ENCODE measurements at places on chromosomes 7 and 10. TPM values are rescaled to one million over a fixed set of nuclear protein-coding genes. Genes with fewer than 3 reads are reported as not detected.

MACC1 gene
- 0.80 TPM for total RNA-seq

SCIN gene
- 0.08 TPM for total RNA-seq

OR9A2 gene
- not detected for total RNA-seq

MXI1 gene
- total RNA-seq, result 14.8 TPM

SPDYE8 gene
- total RNA-seq, result not detected

CFAP69 gene
- total RNA-seq, result 0.48 TPM

DOCK4 gene
- 0.99 TPM for total RNA-seq

SLC26A3 gene
- total RNA-seq, result not detected

PNLIPRP1 gene
- not detected for total RNA-seq

SPDYE3 gene
- not detected for total RNA-seq

TMEM273 gene
- 78.7 TPM for total RNA-seq

HOXA4 gene
- total RNA-seq, result 0.19 TPM

TRIM50 gene
- total RNA-seq, result not detected

PLAC9 gene
- not detected for total RNA-seq

SAP25 gene
- total RNA-seq, result 5.6 TPM

FAM25G gene
- total RNA-seq, result not detected

SPAG6 gene
- total RNA-seq, result not detected

PPP1R17 gene
- not detected for total RNA-seq

ST8SIA6 gene
- total RNA-seq, result not detected

MCMBP gene
- total RNA-seq, result 129 TPM

NFKB2 gene
- 279 TPM for total RNA-seq

CFTR gene
- total RNA-seq, result not detected

AS3MT gene
- total RNA-seq, result not detected

KCNMA1 gene
- not detected for total RNA-seq

CRYGN gene
- not detected for total RNA-seq

MINDY4 gene
- total RNA-seq, result 2.6 TPM

ALOX5 gene
- 0.25 TPM for total RNA-seq

ACSM6 gene
- not detected for total RNA-seq

XRCC2 gene
- 20.8 TPM for total RNA-seq

FXYD4 gene
- not detected for total RNA-seq

MGMT gene
- 22.0 TPM for total RNA-seq
